ENCODE measurements at places on chromosomes 4 and X.

- DNase-seq = no peak
Observed at GRCh38 chrX:49951524-49952193, 29.3 kb downstream of the CLCN5 start.

GRCh38 chr4:17322514-17322913, 189.4 kb downstream of the QDPR start:
- DNase-seq = no peak

- DNase-seq = no peak
Observed at GRCh38 chr4:2695346-2696060, 60.6 kb downstream of the TNIP2 start.

DNA sequence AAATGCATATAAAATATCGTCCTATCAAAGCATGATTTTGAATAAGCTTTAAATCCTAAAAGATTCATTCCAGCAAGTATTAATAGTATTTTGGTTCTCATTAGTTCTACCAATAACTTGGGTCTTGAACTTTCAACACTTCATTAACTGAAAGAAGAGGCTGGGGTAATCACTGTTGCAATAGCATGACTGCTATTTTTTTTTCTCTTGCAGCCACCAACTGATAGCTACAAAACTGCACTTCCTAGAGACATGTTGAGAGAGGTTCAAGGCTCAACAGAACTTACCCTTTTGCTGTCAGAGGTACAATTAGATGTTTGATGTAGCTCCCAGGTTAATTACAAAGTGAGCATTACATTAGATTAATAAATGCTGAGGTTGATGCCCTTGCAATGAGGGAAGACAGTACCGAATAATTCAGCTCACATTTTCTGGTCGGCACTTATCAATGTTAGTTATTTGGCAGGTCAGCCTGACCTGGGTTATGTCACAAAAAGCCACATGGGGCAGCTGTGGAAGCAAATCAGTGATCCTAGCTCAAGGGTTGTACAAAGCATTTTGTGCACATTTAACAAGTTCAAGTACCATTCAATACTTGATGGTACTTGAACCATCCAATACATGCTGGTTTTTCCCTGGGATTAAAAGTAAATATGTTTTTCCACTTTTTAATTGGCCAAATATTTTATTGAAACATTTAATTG, 29.9 kb upstream of the TET2 start:
- DNase-seq = no peak

DNA sequence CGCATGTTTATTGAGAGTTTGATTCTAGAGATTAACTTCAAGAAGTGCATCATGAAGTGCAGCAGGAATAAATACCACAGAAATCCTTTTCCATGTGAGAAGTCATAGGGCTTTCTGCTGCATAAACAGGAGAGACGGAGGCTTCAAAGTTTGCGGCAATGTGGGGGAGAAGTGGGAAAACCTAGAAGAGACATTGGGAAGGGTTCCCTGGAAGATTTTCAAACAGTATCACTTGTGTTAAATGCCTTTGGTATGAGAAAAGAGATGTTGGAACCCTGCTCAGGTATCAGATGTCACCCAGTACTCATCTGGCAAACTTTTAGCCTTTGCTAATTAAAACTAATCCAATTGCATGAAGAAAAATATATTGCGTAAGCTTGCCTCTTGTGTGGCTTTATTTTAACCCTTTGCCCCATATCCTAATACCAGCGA, 15.4 kb downstream of the NHS start:
- DNase-seq = no peak
